ENCODE measurements at places on chromosomes 6 and 20.

GRCh38 chr20:13758884-13759283 is 25.8 kb downstream of the ESF1 start:
- no peak for DNase-seq

- no peak for DNase-seq
Observed at GRCh38 chr20:58544891-58545290, 29.7 kb upstream of the APCDD1L start.

- DNase-seq, result peak; percentile 40
Observed at GRCh38 chr6:121247386-121247785, 86.9 kb downstream of the TBC1D32 start.

- DNase-seq, result no peak
Observed at GRCh38 chr20:48912065-48912464, 9.4 kb upstream of the ARFGEF2 start.

DNA sequence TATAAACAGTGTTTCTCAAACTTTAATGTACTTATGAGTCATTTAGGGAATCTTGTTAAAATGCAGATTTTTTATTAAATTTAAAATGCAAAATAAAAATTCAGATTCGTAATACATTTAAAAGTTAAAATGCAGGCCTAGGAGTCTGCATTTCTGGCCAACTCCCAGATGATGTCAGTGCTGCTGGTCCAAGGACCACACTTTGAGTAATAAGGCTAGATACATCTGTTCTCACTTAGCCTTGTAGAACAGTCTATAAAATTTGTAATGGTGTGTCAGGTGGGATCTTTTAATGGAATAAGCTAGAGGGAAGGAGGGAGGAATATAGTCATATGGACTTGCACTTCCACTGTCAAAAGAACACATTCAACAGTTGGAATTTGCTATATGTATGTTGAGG is 295.6 kb upstream of the BMP2 start:
- DNase-seq, result no peak

DNA sequence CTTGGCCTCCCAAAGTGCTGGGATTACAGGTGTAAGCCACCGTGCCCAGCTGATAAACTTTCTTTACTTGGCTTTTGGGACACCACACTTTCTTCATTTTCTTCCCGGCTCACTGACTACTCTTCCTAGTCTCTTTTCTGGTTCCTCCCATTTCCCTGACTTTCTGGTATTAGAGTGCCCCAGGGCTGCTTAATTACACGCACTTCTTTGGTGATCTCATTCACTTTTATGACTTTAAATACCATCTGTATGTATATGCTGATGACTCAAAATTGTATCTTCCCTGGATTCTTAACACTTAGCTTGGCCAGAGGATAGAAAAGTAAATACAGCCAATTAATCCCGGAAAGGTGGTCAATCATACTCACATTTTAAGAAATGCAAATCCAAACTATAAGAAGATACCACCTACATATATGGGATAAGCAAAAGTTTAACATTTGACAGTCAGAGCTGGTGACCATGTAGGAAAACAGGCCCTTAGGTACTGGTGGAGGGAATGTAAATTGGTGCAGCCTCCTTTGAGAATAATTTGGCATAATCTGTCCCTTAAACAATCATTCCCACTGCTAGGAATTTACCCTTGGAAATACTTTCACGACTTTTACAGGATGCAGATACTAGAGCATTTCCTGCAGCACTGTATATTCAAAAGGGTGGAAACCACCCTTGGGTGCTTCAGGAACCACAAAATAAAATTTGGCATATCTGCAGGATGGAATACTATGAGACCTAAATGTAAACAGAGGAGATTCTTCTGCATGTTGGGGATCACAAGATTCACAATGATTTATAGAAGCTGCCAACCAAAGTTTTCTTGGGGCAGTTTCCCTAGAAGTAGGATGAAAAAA is 9.4 kb upstream of the NANP start:
- DNase-seq, result peak; percentile 94

DNA sequence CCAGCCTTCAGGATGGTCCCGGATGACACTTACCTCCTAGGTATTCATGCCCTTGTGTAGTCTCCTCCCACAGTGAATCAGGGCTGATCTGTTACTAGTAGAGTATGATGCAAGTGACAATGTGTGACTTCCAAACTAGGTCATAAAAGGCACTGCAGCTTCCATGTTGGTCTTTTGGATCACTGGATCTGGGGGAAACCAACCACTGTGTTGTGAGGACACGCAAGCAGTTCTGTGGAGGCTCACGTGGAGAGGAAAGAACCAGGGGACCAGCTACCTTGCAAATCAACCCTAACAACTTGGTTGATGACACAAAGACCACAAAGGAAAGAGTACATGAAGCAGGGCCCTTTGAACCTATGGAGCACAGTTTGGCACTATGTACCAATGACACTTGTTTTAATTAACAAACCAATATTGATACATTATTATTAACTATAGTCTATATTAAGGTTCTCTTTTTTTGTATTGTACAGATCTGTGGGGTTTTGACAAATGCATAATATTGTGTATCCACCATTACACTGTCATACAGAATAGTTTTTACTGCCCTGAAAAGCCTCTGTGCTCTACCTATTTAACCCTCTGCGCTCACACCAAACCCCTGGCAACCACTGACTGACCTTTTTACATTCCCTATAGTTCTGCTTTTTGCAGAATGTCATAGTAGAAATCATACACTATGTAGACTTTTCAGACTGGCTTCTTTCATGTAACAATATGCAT is 16.3 kb upstream of the SDCBP2 start:
- DNase-seq, result no peak

DNA sequence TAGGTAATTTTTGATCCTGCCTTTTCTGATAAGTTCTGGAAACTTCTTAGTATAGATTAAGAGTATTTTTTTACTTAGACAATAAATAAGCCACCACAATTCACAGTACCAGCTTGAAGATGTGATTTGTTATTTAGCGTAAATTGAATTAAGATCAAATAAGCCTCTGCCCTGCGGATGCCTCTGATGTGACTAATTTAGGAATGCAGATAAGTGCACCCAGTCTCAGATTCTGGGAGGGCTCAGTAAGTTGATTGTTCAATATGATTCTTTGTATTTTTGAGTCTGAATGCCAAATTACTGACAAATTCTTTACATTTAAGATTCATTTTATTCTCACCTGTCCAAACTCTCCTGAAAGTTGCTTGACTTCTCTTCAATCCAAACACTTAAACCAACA is 147.5 kb downstream of the THBS2 start:
- DNase-seq, result peak; percentile 51

- no peak for DNase-seq
Observed at GRCh38 chr6:7624796-7625710, 35.1 kb downstream of the SNRNP48 start.
